ENCODE measurements at places on chromosomes 11 and 22.

DNA sequence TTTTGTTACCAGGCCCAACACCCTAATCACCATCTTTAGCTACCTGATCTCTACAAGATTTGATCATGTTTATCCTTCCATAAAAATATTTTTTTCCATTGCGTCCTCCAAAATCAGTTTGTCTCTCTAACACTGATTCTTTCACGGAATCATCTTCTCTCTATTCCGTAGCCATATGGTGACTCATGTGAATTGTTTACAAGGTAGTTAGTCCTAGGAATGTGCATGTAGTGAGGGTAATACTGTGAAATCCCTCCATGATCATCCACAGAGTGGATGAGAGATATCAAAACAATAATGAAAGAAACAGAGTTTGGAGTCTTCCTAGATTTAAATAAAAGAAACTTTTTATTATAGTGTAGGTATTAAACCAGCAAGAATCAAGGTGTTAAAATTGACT lies 230.2 kb downstream of the METTL15 start:
- DNase-seq: no peak

DNA sequence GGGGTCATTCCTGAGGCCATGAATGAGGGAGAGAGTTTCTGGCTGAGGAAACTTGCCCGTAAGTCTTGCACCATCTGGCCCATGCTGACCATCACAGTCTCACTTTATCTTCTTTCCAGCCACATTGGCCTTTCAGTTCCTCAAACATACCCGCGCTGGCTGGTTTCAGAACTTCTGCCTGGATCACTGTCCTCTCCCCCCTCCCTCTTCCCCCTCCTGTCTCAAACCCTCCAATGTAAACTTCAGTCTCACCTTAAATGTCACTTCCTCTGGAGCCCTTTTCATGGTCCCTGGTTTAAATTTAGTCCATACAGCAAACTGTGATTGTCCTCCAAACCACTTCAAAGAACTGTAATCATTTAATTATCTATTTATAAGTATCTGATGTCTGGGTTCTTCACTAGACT lies 3.7 kb upstream of the TMEM109 start:
- DNase-seq: no peak

- DNase-seq: no peak
Observed at GRCh38 chr11:68735125-68735524, 16.2 kb downstream of the TESMIN start.

GRCh38 chr22:28424427-28425080 lies 255.1 kb downstream of the TTC28 start:
- no peak for DNase-seq

GRCh38 chr11:69151836-69152235 lies 3.9 kb upstream of the SMIM38 start:
- DNase-seq: no peak

DNA sequence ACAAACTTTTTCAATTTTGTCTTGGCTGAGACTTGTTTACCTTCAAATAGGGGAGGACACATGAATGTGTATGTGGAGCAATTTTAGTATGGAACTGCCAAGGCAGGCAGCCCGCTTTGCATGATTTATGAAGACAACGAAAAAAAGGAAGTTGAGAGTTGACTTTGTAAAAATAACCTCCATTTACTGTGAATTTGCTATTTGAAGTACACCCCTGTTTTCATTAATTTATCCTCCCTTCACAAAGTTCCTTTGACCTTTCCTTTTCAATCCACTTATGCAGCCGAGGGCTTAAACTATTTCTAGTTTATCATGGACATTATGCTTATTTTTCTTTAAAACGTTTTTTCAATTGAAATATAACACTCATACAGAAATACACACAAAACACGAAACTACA lies 369.6 kb upstream of the CADM1 start:
- DNase-seq: no peak

DNA sequence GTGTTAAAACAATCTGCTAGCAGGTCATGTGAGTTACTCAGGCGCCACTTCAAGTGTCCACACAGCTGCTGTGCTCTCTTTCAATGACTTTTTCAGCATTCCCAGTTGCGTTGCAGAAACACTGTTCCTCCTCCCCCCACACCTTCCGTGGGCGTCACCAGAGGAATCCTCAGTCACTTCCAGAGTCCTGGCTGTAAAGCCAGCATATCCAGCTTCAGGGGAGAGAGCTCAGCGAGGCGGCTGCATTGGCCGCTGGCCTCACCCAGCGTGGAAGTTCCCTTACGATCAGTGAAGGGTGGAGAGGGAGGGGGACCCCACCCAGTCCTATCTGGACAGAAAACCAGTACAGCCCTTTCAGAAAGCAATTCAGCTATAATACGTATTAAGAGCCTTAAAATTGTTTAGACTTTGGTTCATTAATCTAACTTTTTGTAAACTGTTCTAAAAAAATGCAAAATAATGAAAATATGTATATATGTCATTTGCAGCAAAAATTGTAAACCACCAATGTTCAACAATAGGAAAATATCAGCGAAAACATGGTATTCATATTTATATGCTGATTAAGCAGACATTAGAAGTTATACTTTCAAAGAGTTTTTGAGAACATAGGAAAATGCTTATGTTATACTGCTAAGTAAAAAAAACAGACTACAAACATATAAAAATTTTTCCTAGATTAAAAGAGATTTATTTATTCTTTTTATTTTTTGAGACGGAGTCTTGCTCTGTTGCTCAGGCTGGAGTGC lies 2.8 kb upstream of the ANO9 start:
- DNase-seq: no peak

- no peak for DNase-seq
Observed at GRCh38 chr11:18050848-18051247, 4.8 kb upstream of the TPH1 start.

- no peak for DNase-seq
Observed at GRCh38 chr11:15541079-15541478, 426.4 kb downstream of the INSC start.

GRCh38 chr11:91922846-91923245 lies 301.8 kb upstream of the FAT3 start:
- no peak for DNase-seq

- no peak for DNase-seq
Observed at GRCh38 chr22:45422237-45422983, 8.9 kb downstream of the RIBC2 start.

- DNase-seq: no peak
Observed at GRCh38 chr11:6646071-6646470, 9.5 kb downstream of the DCHS1 start.

DNA sequence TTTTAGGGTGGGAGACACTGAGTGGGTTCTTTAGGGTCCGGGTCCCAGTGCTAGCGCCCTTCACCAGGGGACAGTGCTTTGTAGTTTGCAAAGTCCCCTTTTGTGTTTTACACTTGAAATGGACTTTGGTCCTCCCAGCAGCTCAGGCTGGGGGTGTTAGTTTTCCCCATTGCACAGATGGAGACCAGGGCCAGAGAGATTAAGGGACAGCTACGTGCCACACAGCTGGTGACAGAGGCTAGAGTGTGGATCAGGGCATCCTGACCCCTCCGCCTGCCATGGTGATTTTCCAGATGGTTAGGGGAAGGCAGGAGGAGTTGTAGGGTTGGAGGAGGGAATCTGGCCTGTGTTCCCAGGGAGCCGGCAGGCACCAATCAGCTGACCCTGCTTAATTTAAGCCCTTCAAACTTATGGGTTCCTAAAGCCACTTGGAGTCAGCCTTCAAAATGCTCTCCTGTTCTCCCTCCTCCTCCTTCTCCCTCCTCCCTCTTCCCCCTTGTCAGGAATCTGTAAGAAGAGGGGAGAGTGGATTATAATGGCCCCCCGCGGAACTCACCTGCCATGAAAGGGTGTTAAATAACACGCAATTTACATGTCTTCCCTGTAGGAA lies 22.5 kb upstream of the MPPED1 start:
- DNase-seq: no peak

- DNase-seq: no peak
Observed at GRCh38 chr11:95977534-95978174, 53.7 kb upstream of the MTMR2 start.

DNA sequence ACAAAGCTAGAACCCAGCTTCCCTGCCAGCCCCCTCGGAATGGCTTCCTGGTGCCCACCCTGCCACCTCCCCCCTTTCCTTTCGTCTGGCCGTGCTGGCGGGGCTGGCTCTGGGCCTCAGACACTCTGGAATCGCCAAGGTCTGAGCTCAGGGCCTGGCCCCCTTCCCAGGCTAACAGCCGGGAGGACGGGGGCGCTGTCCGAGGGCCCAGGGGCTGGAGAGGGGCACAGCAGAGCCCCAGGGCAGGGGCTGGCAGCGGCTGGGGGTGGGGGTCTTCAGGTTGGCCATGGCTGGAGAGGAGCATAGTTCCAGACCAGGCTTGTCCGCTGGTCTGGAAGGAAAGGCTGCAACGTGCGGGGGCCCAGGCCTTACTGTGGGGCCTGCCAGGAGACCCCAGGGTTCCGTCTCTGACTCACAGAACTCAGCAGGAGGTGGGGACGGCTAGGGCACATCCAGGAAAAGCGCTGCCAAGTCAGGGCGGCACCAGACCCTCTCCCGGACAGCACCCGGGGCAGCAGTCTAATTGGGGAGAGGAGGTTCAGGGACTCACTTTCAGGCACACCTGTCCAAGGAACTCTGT lies 861 bp upstream of the LTBP3 start:
- no peak for DNase-seq

- DNase-seq: no peak
Observed at GRCh38 chr22:50700387-50701075, 27.9 kb downstream of the SHANK3 start.

- DNase-seq: no peak
Observed at GRCh38 chr11:78647986-78648875, 73.6 kb upstream of the NARS2 start.

GRCh38 chr11:64500176-64501013 lies 90.6 kb upstream of the SLC22A12 start:
- DNase-seq: no peak

- DNase-seq: peak; percentile 26
Observed at GRCh38 chr11:119481021-119481666, 58.2 kb upstream of the THY1 start.

GRCh38 chr11:96256215-96257011 lies 86.6 kb downstream of the MAML2 start:
- DNase-seq: no peak

- DNase-seq: no peak
Observed at GRCh38 chr11:76724171-76724768, 53.7 kb upstream of the LRRC32 start.

- DNase-seq: no peak
Observed at GRCh38 chr11:128733440-128734102, 39.7 kb downstream of the FLI1 start.

GRCh38 chr11:111814106-111814505 lies 47.9 kb upstream of the PPP2R1B start:
- DNase-seq: no peak

- no peak for DNase-seq
Observed at GRCh38 chr11:117908109-117908895, 20.9 kb downstream of the TMPRSS13 start.

DNA sequence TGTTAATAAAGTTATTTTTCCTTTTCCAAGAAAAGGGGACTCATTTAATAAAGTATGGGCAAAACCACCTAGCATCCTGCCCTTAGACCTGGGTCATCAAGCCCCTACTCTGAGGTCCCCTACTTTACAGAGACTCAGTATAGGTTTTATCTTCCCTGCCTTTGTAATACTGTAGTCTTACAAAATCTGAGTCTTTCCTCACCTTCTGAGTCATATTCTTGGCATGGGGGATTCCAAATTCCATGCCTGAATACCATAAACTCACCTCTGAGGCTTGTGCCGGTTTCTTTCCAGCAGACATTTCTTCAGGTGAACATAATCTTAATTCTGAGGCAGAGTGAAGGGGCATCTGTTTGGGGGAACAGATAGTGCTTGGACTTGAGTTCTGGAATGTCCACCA lies 282.5 kb downstream of the KCNA4 start:
- no peak for DNase-seq

DNA sequence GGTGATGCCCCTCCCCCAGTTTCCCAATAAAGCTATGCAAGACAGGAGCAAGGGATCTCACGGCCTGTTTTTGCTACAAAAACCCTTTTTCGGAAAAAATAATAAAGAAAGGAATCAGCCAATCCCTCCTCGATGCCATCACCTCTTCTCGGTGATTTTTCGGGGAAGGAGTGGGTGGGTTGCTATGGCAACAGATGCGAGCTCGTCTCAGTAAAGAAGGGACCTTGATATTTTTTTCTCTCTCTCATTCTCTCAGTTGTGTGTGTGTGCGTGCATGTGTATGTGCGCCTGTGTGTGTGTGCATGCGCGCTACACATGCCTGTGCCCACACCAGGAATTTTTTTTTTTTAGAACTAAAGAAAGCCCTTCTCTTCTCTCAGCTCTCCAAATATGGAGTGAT lies 3.8 kb upstream of the NPAS4 start:
- no peak for DNase-seq

DNA sequence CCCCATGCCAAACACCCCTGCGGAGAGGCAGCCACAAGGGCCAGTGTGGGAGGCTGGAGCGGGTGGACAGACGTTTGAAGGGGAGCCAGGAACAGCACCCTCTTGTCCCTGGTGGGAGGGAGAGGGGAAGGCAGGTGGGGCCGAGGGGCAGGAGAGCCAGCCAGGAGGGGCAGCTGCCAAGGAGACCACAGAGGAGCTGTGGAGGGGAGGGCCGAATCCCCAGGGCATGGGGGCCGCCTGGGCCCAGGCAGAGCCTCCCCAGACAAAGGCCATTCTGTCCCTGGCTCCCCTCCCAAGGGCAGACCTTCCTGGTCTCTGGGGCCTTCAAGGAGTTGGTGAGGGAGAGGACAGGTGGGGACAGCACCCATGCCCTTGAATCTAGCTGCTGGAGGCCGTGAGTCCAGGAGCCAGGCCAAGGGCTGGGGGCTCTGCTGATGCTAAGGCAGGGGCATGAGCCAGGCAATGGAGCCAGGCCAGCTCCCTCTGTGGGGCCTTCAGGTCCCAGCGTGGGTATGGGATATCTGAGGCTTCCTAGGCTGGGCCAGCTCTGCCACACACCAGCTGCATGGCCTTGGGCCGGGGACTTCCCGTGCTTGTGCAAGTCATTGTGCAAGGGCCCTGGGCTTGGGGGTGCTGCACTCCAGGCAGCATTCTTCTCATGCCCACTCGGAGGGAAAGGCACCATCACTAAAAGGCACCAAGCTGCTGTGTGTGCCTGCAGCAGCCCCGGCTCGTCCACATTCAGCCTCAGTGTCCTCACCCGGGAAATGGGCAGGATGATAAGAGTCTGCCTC lies 11.4 kb downstream of the EMID1 start:
- no peak for DNase-seq

- no peak for DNase-seq
Observed at GRCh38 chr22:44999231-44999630, 10.6 kb downstream of the PHF21B start.

DNA sequence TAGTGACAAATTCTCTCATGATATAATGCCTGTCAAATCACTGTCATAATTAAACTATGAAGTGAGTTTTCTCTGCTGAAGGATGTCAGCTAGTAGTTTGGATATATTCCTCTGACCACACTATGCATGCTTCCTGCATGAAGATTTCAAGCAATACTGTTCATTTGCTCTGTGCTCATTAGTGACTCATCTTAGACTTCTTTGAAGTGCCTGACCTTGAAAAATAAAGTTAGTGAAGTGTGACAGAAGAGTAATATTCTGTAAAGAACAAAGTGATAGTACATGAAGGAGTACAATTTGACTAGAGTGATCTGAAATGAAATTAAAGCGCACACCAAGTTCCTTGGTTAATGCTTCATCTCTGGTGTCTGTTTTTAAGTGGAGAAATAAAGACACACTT lies 629.5 kb upstream of the ANO3 start:
- DNase-seq: no peak

Data from stimulated activated CD8-positive, alpha-beta memory T cell treated with anti-CD3 and anti-CD28 coated beads, Interleukin-7, amount 100 ng/mL, for 4 hours (primary cell).